ENCODE measurements at places on chromosomes 6 and 20.

- DNase-seq: no peak
Observed at GRCh38 chr20:41992481-41992880, 374.3 kb upstream of the CHD6 start.

- DNase-seq: no peak
Observed at GRCh38 chr20:5806457-5807263, 56.5 kb downstream of the SHLD1 start.

- no peak for DNase-seq
Observed at GRCh38 chr6:157621406-157621805, 201.6 kb upstream of the SNX9 start.

DNA sequence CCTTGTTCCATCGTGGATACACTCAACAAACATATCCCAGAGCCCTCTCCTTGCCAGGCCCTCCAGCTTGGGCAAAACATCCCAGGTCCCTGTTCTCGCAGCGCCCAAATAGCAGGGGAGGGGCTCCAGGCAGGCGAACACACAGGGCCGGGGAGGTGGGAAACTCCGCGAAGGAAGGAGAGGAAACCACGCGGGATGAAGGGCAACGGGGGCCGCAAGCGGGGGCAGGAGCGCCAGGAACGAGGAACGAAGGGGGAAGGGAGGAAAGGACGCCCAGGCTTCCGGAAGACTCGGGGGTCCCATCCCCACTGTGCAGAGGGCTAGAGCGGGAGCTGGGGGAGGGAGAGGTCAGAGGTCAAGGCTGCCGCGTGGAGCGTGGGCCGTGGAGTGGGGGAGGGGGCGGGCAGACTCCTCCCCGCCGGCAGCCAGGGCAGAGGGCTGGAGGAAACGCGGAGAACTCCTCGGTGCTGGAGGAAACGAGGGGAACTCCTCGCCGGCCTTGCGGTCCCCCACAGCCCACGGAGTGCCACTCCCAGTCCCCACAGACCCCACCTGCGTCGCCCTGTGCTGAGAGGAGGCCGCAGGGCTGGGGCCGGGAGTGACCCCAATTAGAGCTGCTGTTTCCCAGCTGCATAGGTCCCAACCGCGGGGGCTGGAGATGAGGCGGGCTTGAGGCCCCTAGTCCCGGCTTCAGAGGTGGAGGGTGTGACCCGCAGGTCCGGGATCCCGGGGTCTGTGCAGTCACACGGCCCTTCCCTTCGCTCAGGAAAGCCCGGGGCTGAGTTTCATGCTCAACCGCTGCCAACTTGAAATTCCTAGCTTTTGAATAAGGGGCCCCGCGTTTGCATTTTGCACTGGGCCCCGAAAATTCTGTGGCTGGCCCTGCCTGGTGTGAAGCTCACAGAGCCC lies 1.2 kb upstream of the RBM38 start:
- peak; percentile 72 for DNase-seq

DNA sequence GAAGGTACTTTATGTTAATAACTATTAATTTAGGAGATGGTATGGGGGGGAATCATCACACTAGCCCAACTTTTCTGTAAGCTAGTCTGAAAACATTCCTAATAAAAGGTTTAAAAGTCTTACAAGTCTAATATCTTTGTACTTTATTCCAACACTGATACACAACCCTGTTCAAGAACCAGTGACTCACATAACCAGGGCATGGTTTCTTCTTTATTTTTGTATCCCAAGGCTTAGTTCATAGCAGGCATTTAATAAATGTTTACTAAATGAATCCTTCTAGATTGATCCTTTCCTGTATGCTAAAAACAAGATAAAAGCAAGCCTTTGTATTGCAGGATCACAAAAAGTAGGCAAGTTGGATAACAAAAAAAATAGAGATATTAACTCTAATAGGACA lies 9.7 kb downstream of the PNISR start:
- no peak for DNase-seq

DNA sequence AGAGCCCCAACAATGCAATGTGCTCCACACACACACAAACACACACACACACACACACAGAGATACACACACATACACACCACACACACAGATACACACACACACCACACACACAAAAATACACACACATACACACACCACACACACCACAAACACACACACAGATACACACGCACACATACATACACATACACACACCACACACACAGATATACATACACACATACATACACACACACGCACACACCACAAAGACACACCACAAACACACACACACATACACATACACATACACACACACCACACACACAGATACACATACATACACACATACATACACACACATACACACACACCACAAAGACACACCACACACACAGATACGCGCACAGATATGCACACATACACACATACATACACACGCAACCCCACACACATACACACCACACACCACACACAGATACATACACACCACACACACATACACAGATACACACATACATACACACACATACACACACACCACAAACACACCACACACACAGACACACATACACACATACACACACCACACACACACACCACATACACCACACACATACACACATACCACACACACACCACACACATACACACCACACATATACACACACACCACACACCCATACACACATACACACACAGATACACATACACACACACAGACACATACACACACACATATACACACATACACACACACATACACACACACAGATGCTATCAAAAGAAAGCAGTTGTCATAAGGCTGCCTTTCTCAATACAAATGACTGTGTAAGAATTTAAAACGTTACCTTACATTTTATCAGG lies 128.0 kb downstream of the FOXC1 start:
- no peak for DNase-seq

GRCh38 chr6:107819217-107819616 lies 4.9 kb downstream of the SCML4 start:
- peak; percentile 43 for DNase-seq

Measured in activated naive CD4-positive, alpha-beta T cell treated with anti-CD3 and anti-CD28 coated beads, Interleukin-2, amount 50 U/mL, for 16 hours (primary cell).